Lower leg skin (tissue), 4 donors: ENCODE measurements at places on chromosomes 5 and 9.

DNA sequence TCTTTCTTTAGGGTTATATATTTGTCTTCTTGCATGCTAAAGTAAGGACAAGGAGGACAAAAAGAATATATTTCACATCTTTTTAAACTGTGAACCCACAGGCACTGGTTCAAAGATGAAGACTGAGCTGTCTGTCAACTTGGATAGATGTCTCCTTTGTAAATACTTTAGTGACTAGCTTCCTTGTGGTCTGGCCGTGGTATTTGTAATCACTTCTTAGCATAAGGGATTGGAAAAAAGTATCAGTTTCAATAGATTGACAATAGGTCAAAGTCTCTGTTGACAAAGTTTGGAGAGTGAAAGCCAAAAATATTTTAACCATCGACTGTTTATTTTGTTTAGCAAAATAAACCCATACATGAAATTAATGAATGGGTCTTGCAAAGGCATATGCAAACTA lies 91.4 kb downstream of the TMEM167A start:
- DNase-seq: no peak

DNA sequence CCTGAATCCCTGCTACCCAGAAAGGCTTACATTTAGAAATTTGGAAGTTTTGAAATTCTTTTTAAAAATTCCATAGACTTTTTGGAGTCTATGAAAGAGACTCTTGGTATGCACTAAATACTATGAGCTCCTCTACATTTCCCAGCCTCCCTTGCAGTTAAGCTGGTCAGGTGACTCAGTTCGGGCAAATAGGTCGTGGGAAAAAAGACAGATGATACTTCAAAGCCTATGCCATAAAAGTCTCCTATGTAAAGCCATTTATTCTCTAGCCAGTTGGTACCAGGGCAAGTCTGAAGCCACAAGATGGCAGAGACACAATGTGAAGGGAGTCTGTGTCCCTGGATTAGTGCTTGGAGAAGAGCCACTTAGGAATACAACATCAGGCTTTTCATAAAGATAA lies 101.8 kb downstream of the BOD1 start:
- no peak for DNase-seq

DNA sequence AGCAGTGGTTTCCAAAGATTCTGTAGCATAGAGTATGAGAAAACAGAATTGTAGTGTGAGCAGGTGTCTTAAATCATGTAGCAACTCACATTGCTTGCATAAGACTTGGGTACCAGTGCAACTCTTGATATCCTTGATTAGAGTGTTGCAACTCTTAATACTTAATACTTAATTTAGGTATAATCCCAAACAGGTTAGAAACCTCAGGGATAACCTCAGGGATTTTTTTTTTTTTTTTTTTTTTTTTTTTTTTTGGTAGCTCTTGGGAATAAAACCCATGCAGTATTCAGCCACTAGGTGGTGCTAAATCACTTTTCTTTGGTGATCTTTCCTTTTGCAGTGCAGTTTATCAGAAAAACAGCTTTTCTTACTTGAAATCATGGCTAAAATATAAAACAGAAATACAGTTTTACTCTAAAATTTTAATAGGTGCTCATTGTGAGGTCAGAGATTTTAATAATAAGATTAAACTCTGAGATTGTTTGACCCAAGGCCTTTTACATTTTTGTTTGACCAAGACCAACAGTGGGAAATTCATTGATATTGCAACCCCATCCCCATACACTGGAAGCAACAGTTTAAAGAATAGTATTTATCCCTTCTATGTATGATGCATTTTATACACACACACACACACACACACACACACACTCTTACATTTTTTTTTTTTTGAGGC lies 55.3 kb downstream of the ERAP1 start:
- no peak for DNase-seq

GRCh38 chr5:28822071-28822470 lies 1783.7 kb upstream of the CDH9 start:
- DNase-seq: no peak

DNA sequence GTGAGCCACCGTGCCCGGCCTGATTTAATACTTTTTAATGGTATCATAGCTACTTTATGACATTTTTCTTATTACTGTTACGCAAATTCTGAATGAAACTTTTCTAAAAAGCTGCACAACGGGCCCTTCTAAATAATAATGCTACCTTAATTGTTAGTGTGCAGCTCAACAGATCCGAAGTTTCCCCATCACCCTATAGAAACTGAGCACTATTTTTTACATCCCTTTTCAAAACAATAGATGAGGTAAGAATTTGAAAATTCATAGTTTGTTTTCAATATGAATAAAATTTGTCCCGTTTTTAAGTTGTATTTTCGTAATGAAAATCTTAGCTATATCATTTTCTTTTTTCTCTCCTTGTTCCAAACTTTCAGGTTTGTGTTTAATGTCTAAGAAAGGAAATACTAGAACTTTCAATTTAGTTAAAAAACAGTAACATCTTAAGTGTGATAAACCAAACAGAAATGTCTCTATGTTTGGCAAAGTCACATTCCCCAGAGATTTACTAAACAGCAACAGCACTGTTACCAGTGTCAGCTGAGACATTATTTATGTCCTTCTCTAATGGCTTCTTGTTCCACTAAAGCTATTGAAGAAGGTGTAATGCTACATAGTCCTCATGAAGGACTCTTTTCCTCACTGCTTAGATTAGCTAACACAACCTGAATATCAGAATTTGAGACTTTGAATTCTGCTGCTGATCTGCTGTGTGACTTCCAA lies 22.9 kb downstream of the KIF2A start:
- no peak for DNase-seq

GRCh38 chr5:1497242-1497777 lies 26.4 kb downstream of the LPCAT1 start:
- DNase-seq: no peak

DNA sequence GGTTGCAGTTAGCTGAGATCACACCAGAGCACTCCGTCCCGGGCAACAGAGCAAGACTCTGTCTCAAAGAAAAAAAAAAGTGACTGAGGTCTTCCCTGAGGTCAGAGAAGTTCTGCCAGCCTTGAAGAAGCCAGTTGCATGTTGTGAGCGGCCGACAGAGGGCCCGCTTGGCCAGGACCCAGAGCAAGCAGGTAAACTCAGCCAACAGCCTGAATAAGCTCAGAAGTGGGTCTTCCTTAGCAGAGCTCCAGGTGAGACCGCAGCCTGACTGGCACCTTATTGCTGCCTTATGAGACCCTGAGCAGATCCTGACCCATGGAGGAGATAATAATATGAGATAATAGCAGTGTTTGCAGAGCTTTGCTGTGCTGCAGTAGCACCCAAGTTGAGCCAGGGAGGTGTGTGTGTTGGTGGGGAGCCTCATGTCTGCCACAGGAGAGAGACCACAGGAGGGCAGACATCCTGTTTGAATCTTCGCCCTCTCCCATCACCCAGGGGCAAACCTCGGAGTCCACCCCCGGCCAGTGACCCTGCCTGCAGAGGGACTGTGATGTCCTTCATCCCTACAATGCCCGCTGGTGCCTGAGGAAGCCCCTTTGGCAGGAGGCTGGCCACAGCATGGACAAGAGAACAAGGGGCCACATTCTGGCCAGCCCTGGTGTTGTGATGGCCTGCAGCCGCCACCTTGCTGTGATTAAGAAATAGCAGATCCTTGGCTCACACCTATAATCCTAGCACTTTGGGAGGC lies 10.8 kb upstream of the BARX1 start:
- DNase-seq: no peak

DNA sequence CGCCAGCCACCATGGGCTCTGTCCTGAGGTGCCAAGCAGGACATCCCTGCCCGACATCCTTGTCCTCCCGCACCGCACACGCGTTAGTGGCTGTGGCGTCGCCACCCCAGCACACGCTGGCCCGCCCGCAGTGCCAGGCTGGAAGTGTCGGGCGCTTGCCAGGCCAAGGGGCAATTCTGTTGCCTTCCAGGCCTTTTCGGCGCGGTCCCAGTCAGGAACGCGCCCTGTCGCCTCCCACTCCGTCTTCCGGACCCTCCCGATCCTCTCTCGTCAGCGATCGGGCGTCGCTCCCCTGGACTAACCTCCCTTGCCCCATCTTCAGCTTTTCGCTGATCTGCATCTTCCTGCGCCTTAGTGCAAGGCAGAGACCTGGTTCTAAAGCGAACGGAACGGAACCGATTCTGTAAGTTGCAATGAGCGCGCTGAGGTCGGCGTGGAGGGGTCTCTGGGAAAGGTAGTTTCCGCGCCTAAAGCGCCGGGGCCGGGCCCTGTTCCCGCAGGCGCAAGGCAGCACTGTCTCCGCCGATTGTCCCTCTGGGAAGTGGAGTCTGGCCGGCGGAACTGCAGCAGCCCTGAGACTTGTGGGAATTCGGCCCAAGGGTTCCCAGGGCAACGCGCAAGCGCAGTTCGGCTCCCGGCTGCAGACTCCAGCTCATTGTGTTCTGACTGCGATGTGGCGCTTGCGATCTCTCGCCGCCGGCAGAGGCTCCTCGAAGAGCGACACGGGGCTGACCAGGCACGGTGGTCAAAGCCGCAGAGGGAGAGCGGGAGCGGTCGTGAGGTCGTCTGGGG lies at the start of gene ZNF454:
ZNF454 (plus strand) TSS at position 630 of the 792 bp plus-strand sequence. CDS start 1,594 bp downstream, outside the sequence.
- peak; percentile 80 for DNase-seq

DNA sequence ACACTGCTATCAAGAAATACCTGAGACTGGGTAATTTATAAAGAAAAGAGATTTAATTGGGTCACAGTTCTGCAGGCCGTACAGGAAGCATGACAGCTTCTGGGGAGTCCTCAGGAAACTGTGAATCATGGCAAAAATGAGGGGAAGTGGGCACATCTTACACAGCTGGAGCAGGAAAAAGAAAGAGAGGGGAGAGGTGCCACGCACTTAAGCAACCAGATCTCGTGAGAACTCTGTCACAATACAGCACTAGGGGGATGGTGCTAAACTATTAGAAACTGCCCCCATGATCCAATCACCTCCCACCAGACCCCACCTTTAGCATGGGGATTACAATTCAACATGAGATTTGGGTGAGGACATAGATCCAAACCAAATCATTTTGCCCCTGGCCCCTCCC lies 105.5 kb upstream of the CPLX2 start:
- no peak for DNase-seq

DNA sequence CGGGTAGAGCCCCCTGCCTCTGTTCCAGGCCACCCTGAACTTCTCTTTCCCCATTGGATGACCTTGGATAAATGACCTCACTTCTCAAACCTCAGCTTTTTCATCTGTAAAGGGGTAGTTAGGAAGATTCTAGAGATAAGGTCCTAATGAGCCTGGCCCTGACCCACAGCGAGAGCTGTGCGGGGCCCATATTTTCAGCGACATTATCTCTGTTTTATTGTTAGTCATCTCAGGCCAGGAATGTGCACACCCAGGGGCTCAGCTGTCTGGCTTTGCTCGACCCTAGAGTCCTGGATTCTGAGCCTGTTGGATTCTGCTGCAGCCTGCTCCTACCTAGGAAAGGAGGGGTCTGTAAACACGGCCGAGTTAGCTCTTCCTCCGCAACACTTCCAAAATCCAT lies 81.2 kb upstream of the LMX1B start:
- DNase-seq: no peak

DNA sequence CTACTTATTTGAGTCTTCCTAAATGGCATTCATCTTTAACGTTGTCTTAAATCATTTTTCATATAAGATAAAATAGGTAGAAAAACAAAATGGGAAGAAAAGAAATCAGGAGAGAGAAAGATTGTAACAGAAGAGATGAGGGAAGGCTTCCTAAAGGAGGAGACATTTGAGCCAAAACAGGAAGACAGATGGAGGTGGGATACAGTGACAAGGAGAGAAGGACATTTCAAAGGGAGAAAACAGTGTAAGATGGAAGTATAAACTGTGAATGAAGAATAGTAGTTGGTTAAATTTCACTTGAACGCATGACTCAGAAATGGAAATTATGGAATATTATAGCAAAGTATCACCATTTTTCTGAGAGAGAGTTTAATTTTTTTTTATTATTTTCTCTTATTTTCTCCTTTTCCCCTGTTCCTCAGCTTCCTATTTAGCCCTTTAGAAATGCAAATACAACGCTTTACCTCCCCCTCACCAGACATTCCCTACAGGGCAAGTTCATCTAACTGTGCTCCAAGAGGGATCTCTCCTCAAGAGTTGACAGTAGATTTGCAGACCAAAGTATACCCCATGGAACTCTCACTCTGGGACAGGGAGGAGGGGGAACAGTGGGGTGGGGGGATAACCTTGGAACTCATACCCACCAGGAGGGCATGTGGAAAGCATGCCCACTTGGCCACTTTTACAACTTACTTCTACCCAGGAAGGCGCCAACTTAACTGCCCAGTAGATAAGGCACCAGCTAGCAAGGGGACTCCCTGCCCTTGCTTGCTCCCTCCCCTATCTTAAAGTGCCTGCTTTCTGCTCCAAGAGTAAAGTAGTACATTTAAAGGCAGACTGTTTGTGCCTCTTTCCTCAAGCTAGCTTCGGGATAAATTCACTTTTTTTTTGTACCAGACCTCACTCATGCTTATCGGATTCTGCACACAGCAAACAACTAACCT lies 304.7 kb upstream of the POU5F2 start:
- no peak for DNase-seq

DNA sequence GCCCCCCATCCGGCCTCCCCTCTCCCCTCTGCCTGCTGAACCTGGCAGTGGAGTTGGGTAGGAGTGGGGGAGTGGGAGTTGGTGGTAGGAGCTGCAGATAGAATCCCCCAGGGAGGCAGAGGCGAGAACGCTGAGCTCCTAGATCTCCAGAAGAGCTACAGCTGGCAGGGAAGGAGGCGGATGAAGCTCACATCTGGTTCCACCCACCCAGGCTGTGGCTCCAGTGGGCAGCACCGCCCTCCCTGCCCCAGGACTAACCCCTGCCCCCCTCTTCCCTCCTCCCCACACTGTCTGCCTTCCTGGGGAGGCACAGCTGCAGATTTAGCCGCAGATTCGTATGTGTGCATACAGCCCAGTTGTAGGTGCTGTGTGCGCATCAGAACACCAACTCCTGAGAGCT lies 34.2 kb downstream of the C9orf50 start:
- DNase-seq: no peak

DNA sequence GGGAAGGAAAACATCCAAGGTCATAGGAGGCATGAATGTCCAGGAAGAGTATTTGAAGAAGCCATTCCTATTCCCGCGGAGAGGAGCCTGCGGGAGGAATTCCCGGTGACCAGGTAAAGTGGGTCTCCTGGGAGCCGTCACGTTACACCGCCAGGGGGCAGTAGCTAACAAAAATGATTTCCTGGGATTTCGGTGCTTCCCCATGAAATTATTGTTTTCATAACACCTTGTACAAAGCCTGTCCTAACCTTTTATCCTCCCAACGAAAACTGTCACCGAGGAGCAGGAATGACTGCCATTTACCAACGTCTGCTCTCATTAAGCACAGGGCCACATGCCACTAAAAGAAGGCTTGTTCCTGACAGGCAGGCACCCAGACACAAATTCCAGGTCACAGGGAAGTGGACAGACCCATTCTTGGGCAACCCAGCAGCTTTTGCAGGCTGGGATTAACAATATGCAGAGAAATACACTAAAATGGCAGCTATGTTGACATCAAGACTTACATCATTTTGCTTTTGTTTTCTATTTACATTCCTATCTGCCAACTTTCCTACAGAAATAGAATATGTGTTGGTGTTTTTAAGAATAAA lies 41.2 kb upstream of the CTSL start:
- DNase-seq: no peak

DNA sequence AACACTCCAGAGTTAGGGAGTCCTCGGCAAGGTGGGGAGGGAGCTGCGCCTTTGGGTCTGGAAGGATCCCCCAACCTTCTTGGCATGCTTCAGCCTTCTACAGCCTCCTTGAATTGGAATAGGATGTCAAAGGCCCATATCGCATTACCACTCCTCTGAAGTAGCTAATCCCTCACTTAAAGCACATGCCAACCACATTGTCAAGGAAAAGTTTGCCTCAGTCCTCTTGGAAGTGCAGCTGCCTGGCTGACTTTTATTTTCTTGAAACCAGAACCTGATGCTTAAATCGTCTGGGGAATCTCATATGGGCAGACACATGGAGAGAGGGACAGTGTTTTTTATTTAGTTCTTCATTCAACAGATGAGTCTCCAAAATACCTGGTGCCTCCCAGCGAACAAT lies 14.5 kb downstream of the CXCL14 start:
- DNase-seq: no peak
